ENCODE measurements at places on chromosomes 12 and 14. TPM values are rescaled to one million over a fixed set of nuclear protein-coding genes. Genes with fewer than 3 reads are reported as not detected.

The BEGAIN gene
- 0.74 TPM for total RNA-seq

The CCDC38 gene
- not detected for total RNA-seq

The TMEM119 gene
- total RNA-seq: 7.2 TPM

The KERA gene
- not detected for total RNA-seq

The TAS2R42 gene
- total RNA-seq: not detected

The KRT2 gene
- total RNA-seq: not detected

The NYNRIN gene
- 13.0 TPM for total RNA-seq

The USP44 gene
- total RNA-seq: 0.80 TPM

The TGFB3 gene
- 6.5 TPM for total RNA-seq

The SYNE2 gene
- 153 TPM for total RNA-seq

- no peaks in the 10 kb centered on the region for H3K27me3 ChIP-seq
- no peaks in the 10 kb centered on the region for H3K36me3 ChIP-seq
- no peak overlapping the region for H3K4me3 ChIP-seq
- H3K4me1 ChIP-seq: no peaks in the 10 kb centered on the region
Measured at GRCh38 chr12:29187756-29188155, 38.7 kb downstream of the FAR2 start.

DNA sequence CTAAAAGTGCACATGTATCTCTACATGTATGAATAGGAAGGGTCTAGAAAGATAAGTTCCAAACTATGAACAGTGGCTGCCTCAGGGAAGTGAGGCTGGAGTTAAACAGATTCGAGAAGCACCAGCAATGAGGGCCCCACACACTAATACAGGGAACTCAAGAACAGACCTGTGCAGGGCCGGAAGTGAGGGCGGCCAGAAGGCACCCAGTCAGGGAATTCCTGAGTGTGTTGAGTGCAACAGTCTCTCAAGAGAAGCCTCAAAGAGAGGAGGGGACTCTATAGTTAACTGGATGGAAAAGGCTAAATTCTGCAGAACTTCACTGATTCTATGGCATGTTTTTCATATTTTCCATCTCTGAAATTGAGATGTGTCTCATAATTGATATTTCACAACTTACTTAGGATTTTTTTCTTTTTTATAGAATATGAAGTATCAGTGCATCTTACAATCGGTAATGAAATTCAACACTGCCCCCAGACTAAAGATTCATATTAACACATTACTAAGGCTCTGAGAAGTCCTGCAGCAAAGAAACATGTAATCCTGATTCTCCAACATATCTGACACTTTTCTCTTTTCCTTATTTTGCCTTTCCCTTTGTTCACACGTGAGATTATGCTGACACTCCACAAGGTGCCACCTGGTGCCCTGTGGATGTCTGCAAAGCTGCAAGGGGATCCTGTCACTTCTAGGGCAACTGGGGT, 61.3 kb downstream of the CHGA start:
- H3K4me3 ChIP-seq: no peak overlapping the region
- H3K36me3 ChIP-seq: no peaks in the 10 kb centered on the region

GRCh38 chr12:57549909-57550640, at the start of gene KIF5A:
KIF5A (plus strand) TSS chr12:57550044; CDS start chr12:57550272, 228 bp downstream.
- peaks cover 8% of the 10 kb centered on the region for H3K4me1 ChIP-seq
- DNase-seq: no peak
- peak within 1 kb of the TSS; percentile 43 for H3K4me3 ChIP-seq
- H3K36me3 ChIP-seq: no peaks in the 10 kb centered on the region
- no peak within 1 kb of the TSS for H3K27ac ChIP-seq

GRCh38 chr14:61578745-61579144, 116.6 kb upstream of the HIF1A start:
- H3K27ac ChIP-seq: no peak overlapping the region
- H3K4me1 ChIP-seq: no peaks in the 10 kb centered on the region
- DNase-seq: no peak
- H3K27me3 ChIP-seq: no peaks in the 10 kb centered on the region
- no peak overlapping the region for H3K4me3 ChIP-seq
- no peaks in the 10 kb centered on the region for H3K36me3 ChIP-seq

GRCh38 chr12:72647139-72647538, 375.0 kb downstream of the TRHDE start:
- H3K27ac ChIP-seq: no peak overlapping the region
- no peaks in the 10 kb centered on the region for H3K36me3 ChIP-seq
- no peaks in the 10 kb centered on the region for H3K27me3 ChIP-seq
- no peaks in the 10 kb centered on the region for H3K4me1 ChIP-seq

- no peaks in the 10 kb centered on the region for H3K27me3 ChIP-seq
- H3K36me3 ChIP-seq: no peaks in the 10 kb centered on the region
- no peak for DNase-seq
- H3K4me3 ChIP-seq: no peak overlapping the region
Measured at GRCh38 chr12:102435827-102436436, 44.4 kb downstream of the IGF1 start.

- no peaks in the 10 kb centered on the region for H3K4me1 ChIP-seq
- H3K27ac ChIP-seq: no peak overlapping the region
- H3K27me3 ChIP-seq: no peaks in the 10 kb centered on the region
- no peaks in the 10 kb centered on the region for H3K36me3 ChIP-seq
- H3K4me3 ChIP-seq: no peak overlapping the region
- DNase-seq: no peak
Measured at GRCh38 chr12:79911889-79912656, 22.8 kb downstream of the PPP1R12A start.

DNA sequence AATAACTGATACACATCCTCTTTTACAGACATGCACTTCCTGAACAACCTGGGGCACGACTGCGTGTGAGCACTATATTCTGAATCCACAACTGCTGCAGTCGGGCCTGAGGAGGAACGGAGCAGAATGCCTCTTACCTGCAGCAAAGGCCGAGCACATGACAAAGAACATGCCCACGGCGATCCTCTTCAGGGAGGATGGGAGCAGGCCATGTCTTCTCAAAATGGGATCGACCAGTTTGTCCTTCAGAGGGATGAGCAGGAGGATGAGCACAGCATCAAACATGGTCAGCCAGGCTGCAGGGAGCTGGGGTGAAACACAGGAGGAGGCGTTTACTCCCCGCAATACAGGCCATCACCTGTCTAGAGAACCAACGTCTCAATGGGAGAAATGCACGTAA, 15.1 kb downstream of the SLC15A4 start:
- no peaks in the 10 kb centered on the region for H3K36me3 ChIP-seq
- no peak for DNase-seq
- no peaks in the 10 kb centered on the region for H3K27me3 ChIP-seq
- no peaks in the 10 kb centered on the region for H3K4me1 ChIP-seq
- H3K4me3 ChIP-seq: no peak overlapping the region

DNA sequence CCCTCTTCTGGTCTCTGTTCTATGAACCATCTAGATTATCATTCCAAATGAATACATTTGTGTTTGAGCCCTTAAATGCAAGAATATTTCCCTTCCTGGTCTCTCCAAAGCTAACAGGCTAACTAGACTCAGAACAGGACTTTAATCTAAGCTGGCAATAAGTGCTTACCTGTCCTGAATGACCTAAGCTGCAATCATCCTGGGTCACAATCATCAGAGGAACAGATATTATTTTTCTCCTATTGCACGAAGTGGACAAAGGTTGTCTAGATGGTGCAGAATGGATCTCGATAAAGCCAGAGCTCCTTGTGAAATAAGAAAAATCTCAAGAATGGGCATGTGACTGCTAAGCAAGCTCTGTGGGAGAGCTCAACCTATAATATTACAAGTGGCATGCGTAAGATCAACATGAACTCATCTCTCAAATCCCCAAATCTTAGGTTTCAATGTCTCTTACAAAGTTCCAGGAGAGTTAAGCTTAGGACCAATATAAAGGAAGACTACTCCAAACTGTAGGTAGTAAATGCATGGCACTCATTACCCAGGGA, 10.6 kb upstream of the NUMB start:
- H3K4me3 ChIP-seq: no peak overlapping the region
- peaks cover 5% of the 10 kb centered on the region for H3K4me1 ChIP-seq
- DNase-seq: no peak
- no peaks in the 10 kb centered on the region for H3K27me3 ChIP-seq

- DNase-seq: no peak
- no peak overlapping the region for H3K27ac ChIP-seq
- H3K4me1 ChIP-seq: no peaks in the 10 kb centered on the region
- no peak overlapping the region for H3K4me3 ChIP-seq
- H3K27me3 ChIP-seq: peaks cover 8% of the 10 kb centered on the region
- H3K36me3 ChIP-seq: no peaks in the 10 kb centered on the region
Measured at GRCh38 chr14:95597784-95598211, 62.9 kb downstream of the GLRX5 start.

DNA sequence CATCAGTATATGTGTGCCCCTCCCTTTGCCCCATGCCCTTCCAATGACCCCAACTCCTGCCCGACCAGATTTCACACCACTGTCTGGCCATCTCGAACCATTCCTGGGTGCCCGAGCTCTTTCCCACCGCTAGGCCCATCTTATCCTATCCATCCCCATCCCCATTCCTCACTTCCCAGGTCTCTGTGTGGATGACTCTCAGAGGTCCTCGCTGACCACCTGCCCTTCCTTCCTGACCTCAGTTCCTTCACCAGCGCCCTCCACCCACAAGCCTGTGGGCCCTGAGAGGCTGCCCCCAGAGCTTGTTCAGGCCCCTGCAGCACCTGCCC, 49.1 kb downstream of the CYP46A1 start:
- H3K27me3 ChIP-seq: peaks cover 11% of the 10 kb centered on the region
- no peaks in the 10 kb centered on the region for H3K36me3 ChIP-seq
- no peak for DNase-seq
- H3K4me1 ChIP-seq: no peaks in the 10 kb centered on the region
- H3K27ac ChIP-seq: no peak overlapping the region

DNA sequence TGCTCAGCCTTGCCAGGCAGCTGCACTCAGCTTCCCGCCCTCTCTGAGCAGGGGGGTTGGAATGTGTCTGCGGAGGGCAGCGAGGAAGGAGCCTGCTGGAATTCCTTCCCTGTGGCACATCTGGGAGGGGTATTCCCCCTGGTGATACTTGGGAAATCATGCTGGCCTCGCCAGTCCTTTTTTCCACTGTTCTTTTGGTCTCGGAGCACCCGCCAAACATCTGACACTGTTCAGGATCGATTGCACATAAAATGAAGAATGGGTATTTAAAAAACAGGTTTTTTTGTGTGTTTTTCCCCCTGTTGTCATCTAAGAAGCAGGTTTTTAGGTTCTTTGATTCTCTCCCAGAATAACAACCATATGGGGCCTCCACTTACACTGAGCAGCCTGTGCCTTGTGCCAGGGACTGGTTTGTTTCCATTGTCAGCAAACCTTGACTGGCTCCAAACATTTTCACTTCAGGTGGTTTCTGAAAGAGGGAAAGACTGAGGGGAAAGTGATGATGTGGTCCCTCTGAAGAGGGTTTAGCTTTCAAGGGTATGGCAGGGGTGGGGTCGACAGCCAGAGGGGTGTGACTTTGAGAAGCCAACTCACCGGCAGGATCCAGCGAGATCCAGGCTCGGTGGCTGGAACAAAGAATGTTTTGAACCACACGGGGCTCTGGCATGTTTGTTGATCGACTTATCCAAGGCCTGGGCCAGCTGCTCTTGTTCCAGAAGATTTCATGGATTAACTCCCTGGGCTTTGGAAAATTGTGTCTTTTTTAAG, 215.1 kb downstream of the CACNA1C start:
- no peak overlapping the region for H3K4me3 ChIP-seq
- H3K4me1 ChIP-seq: no peaks in the 10 kb centered on the region
- H3K27me3 ChIP-seq: no peaks in the 10 kb centered on the region
- no peaks in the 10 kb centered on the region for H3K36me3 ChIP-seq
- peak overlapping the region; percentile 7 for H3K27ac ChIP-seq
- no peak for DNase-seq

DNA sequence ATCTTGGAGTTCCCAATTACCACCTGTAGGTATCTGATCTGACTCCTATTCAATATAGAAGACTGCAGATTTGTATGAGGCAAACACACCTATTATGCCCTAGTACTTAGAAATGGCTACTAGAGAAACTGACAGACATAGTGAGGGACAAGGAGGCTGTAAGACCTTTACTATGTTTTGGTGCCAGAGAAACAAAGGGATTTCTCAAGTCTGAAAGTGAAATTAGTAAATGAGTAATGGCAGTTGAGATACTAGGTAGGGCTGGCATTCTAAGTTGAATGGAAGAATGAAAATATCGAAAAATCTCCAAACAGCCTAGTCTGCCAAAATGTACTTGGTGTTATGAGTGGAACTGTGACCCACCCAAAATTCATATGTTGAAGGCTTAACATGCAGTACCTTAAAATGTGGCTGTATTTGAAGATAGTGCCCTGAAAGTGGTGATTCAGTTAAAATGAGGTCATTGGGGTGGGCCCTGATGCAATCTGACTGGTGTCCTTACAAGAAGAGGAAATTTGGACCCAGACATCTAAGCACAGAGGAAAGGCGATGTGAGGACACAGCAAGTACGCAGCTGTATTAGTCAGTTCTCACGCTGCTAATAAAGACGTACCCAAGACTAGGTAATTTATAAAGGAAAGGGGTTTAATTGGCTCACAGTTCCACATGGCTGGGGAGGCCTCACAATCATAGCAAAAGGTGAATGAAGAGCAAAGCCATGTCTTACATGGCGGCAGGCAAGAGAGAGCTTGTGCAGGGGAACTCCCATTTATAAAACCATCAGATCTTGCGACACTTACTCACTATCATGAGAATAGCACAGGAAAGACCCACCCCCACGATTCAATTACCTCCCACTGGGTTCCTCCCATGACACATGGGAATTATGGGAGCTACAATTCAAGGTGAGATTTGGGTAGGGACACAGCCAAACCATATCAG, 127.0 kb downstream of the APAF1 start:
- no peak for DNase-seq
- H3K27me3 ChIP-seq: no peaks in the 10 kb centered on the region
- H3K27ac ChIP-seq: no peak overlapping the region
- no peaks in the 10 kb centered on the region for H3K36me3 ChIP-seq

- H3K27ac ChIP-seq: no peak overlapping the region
- H3K4me1 ChIP-seq: no peaks in the 10 kb centered on the region
- H3K4me3 ChIP-seq: no peak overlapping the region
- no peak for DNase-seq
- no peaks in the 10 kb centered on the region for H3K36me3 ChIP-seq
- no peaks in the 10 kb centered on the region for H3K27me3 ChIP-seq
Measured at GRCh38 chr12:91264178-91264577, 81.6 kb upstream of the DCN start.

DNA sequence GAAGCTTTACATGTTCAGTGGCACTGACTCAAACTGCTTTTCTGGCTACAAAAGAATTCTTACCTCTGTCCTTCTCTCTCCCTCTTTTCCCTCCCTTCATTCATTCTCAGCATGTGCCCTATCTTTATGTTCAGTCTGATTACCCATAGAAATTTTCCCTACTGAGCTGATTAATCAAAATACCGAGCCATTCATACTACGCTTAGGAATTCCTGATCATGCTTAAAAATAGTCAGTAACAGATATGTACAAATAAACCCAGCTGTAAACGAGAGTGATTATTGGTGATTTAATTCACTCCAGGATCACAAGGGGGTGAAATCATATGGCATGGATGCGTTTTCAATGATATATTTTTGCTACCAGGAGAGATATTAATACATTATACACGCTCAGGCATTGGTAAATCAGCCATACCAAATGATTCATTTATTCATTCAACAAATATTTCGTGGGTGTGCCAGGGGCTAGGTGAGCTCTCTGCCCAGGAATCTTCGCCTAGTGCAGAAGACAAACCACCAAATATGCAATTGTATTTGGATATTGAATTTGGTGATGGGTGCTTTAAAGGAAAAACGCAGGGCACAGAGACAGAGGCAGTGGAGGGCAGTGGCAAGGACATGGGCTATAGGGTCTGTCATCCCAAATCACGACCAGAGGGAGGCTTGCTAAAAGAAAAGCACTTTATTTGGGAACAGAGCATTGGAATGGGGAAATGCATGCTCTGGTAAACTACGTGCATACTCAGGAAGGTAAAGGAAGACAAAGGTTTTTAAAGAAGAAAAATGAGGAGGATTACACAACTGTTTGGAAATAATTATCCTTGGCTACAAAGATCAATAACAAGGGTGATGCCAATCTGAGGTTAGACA, 13.9 kb upstream of the VRK1 start:
- no peak overlapping the region for H3K27ac ChIP-seq
- H3K4me3 ChIP-seq: no peak overlapping the region
- H3K36me3 ChIP-seq: no peaks in the 10 kb centered on the region
- H3K4me1 ChIP-seq: no peaks in the 10 kb centered on the region
- no peak for DNase-seq
- H3K27me3 ChIP-seq: no peaks in the 10 kb centered on the region

All from colonic mucosa (tissue), 4 donors.